Ecto neural progenitor cell (in vitro differentiated cells): ENCODE measurements at places on chromosomes 1 and 21.

DNA sequence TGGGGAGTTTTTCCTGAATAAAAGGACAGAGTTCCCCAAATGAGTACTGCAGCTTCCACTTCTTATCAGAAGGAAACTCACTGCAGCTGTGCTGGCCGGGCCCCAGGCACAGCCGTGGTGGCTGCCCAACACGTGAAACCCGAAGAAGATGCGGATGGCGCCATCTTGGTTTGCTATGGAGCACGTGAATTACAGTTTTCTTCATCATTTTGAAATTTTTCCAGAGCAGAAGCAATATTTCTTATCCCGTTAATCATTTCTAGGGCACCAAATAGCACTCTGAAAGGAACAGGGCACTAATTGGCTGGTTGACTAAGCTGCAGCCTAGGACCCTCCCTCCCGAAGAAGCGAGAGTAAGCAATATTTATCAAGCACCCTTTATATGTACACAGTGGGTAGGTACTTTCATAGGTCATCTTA lies 63.2 kb upstream of the EPS8L3 start:
- DNase-seq = no peak

GRCh38 chr21:42593007-42593814 lies 60.2 kb upstream of the PDE9A start:
- DNase-seq = peak; percentile 85

GRCh38 chr1:231106347-231106746 lies 55.5 kb upstream of the TRIM67 start:
- no peak for DNase-seq

DNA sequence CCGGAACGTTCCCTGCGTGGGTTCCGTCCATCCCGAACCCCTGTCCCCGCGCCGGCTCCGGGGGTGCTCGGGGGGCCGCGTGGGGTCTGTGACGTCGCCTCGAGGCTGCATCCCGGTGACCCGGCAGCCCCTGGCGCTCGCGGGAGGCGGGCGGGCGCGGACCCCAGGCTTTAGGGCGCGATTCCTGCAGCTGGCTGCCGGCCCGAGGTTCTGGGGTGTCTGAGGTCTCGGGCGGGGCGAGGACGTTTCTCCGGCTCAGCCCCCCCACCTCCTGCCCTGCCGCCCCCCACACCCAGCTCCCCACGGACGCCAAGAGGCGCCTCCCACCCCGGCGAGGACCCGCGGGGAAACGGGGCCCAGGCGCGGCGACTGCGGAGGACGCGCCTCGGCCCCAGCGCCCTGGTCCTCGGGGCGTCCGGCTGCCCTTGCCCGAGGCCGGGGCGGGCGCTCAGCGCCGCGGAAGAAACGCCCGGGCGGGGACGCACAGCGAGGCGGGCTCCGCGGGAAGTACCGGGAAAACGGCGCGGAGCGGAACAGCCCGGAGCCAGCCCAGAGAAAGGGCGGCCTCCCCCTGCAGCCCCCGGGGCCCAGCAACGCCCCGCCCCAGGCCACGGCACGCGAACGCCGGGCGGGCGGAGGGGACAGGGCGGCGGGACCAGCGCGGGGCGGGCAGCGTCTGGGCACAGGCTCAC lies 1.3 kb upstream of the PCBP3 start:
- no peak for DNase-seq

DNA sequence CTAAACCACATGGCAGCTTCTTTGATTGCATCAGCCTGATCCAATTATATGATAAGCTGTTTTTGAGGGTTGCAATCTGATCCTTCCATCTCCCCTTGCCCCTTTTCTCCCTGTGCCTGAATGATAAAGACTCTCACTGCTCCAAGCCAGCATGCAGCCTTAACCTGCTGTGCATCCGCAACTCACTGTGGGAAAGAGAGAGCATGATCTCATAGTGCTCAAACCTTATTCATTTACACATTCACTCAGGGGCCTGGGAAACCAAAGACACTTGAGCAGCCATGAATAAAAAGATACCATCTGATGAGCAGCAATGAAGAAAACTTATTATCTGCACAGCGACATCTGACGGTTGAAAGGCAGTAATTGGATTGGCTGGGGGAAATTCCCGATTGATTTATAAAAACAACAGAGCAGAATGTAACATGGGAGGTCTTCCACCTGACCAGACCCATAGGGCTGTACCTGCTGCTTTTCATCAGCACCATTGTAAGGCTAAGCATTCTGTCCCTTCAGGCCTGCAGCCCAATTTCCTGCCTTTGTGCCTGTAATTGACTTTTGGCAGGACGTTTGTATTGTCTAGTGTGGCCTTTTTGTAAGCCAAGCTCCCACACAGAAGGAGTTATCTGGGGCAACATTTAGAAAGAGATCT lies 62.5 kb downstream of the KIAA0040 start:
- DNase-seq = no peak

DNA sequence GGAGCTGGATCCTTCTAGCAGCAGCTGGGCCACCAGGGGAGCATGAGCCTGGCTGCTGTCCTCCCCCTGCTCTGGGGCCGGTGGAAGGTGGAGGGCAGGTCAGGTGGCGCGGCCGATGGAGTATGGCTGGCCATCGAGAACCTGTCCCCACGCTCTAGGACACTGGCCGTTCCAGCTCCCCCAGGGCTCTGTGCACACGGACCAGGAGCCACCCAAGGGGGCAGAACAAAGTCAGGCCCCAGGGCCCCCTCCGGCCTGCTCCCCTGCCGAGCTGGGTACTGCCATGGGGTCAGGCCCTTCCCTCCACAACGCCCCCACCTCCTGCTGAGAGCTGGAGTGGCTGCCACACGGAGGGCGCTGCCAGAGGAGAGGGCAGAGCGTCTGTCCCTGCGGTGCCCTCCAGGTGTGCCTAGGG lies 4.5 kb upstream of the PLCH2 start:
- no peak for DNase-seq

- no peak for DNase-seq
Measured at GRCh38 chr1:17297991-17298390, 10.0 kb upstream of the PADI4 start.

DNA sequence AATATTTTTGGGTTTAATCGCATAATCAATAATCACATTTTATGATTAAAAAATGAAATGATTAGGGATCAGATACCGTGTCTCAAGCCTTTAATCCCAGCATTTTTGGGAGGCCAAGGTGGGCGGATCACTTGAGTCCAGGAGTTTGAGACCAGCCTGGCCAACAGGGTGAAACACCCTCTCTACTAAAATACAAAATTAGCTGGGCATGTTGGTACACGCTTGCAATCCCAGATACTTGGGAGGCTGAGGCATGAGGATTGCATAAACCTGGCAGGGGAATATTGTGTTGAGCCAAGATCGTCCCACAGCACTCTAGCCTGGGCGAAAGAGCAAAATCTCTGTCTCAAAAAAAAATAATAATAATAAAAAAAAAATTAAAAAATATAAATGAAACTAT lies 1581.4 kb downstream of the KCNT2 start:
- DNase-seq = no peak

DNA sequence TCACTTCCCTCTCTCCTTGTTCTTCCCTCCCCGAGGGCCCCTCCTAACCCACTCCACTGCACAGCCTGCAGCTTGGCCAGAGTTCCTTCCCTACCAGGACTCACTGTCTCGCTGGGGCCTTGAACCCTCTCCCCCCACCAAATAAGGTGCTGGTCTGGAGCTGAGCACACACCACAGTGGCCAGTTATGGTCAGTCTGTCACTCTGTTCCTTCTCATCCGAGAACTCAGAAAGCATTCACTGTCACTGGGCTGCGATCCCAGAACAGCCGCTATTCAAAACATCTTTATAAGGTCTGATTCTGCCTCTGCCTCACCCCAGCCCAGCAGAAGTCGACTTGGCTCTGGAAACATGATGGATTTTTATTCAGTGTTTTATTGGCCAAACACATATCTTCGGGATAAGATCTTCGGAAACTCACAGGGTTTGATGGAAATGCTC lies 19.8 kb upstream of the LBR start:
- DNase-seq = no peak

DNA sequence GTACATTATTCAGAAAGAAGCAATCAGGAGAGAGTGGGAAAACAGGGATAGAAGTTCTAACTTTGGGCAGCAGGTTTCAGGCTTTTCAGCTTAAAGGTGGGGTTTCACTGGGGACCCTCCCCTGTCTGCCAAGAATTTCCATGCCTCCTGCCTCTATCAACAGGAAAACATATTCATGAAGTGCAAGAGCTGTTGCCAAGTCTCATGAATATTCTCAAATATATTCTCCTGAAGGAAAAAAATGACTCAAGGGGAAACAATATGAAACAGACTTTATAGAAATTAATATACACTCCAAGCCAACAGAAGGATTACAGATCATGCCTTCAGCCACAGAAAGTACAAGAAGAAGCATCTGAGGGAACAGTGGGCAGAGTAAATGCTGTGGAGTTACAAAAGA lies 713.3 kb upstream of the ADAMTS5 start:
- no peak for DNase-seq

GRCh38 chr1:209388358-209388757 lies 195.2 kb upstream of the CAMK1G start:
- no peak for DNase-seq

DNA sequence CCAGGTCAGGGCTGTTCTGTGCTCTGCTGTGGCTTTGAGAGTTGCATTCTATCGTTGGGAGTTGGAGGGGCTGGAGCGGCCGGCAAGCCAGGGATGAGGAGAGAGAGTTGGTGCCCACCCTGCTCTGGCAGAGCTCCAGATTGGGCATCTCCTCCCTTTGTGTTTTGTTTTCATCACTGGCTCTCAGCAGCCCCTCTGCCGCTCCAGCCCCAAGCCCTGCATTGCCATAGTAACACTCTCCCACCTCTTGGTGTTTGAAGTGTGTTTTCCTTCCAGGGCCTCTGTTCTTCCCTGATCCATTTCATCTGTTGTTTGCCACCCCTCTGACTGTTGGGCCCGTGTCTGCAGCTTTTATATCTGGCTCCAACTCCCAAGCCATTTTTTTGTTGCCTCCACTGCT lies 152.7 kb downstream of the URB2 start:
- DNase-seq = no peak

DNA sequence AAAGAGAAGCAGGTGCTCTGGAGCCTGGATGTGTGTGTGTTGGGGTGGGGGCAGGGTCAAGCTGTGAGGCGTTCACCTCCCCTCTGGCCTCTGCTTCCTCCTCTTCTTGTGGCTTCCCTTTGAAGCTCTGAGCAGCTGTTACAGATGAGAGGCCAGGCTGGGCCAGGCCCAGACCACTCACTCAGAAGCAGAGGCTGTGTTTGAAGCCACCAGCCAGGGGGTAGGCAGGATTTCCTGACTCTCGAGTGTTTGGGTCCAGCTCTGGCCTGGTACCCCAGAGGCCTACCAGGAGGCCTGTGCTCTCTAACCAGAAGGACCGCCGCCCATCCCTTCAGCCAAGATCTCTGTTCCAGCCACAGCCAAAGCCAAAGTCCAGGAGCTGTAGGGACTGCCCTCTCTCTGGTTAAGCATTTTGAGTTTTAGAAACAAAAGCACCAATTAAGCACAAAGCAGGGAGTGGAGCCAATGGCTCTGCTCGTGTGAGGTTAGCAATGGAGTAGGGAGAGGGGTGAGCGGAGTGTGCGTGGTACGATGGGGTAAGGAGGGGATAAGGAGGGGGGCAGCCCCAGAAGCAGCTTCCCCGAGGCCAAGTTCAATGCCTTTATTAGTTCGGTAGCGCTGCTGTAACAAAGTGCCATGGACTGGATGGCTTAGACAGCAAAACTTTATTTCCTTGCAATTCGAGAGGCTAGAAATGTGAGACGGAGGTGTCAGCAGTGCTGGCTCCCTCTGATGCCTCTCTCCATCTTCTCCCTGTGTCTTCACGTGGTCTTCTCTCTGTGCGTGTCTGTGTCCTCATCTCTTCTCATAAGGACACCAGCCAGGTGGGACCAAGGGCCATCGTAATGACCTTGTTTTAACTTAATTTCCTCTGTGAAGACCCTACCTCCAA lies 20.5 kb downstream of the RCSD1 start:
- DNase-seq = no peak
